ENCODE measurements at places on chromosomes 7 and 10. TPM values are rescaled to one million over a fixed set of nuclear protein-coding genes. Genes with fewer than 3 reads are reported as not detected.

DNA sequence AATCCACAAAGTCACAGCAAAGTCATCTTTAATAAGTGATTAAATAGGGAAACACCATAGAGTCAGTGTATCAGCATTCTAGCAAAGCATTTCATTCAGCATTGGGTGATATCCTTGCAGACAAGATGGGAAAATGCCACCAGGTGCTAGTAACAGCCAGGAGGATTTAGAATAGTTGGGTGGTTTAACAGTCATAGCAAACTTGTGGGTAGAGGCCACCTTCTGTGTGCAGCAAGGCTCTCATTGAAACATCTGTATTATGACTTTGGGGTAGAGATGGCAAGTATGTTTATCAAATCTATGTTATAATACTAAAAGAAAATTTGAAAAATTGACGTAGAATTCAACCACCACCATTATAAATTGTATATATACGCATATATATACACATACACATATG is 26.4 kb upstream of the ADO start:
- DNase-seq = peak; percentile 22

DNA sequence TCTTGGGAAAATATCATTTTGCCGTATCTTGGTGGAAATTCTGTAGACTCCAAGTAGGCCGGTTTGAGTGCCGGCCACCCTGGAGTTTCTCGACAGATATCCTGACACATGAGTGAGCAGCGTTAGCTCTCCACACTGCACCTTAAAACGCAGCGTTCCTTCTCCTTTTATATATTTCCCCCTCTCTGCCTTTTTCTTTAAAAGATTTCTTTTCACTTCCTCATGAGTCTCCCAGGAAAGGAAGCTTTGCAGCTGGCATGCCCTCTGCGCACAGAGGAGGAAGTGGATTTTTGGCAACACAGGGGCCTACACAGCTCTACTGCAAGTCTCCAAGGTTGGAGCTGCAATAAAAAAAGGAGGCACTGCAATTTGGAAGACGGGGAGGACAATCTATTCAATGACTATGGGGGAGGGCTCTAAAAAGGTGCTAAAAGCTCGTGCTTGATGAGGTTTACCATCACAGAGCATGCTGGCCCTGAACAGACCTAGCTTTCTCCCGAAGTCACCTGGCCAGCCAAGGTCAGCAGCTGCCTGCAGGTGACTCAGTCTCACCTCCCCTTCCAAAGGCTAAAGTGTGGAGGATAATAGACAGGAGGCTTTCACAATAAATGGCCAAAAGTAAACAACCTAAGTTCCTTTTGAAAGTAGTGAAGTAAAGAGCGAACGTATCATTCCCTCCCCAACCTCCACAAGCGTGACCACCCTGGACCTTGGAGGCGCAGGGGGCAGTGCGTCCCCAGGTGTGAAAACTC is 252.8 kb downstream of the ZMYND11 start:
- no peak for DNase-seq

DNA sequence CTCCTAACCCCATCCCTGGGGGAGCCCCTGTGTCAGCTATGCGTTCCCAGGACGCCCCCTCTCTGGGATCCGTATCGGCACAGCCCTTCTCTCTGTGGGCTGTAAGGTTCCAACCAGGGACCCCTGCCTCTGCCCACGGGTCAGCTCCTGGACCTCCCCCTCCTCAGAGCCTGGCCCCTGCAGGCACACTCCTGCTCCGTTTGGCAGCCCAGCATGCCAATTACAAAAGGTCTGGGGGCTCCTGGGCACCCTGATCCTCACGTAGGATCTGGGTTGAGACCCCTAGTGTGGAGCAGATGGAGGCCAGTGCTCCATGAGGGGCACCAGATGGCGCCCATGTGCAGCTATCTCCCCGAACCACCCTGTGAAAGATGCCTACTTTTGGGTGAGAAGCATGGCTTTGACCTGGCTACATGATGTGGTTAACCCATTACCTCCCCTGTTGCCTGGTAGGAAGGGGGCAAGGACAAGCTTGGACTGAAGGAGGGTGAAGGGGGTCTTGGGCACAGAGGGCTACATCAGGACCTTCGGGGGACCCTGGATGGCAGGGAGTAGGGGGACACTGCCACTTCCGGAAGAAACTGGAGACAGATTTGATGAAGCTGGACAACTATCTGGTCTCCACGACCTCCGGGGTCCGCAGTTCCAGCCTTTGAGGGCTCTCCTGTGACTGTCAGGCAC is 9.0 kb downstream of the TACR2 start:
- peak; percentile 40 for DNase-seq

DNA sequence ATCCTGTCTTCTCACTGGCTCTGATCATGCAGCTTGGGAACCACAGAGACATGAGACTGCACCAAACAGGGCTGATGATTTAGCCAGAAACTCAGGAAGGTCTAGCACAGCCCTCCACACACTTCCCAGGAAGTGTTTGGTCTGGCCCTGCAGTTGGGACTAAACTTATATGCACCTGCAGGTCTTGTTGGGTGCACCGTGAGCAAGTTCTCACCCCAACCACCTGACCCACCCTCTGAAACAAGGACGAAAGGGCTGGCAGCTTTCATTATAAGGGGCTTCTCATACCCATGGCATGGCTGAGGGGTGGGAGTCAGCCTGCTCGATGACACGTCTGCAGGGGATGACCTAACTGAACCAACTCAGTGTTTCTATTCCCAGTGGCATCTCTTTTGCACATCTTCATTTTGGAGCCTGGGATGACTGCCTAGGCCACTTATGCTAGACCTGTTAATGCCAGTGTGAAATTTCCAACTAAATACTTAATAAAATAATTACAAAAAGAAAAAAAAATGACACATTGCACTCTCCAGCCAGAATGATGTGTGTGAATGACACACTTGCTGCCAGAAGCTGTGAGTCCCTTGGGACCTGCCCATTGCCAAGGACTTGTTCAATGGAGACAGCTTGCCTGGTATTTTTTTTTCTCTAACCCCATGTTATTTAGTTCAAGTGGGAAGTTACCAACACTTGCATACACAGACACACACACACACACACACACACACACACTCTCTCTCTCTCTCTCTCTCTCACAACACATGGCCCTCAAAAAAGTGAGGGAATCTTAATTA is 102.6 kb downstream of the NEURL1 start:
- no peak for DNase-seq

DNA sequence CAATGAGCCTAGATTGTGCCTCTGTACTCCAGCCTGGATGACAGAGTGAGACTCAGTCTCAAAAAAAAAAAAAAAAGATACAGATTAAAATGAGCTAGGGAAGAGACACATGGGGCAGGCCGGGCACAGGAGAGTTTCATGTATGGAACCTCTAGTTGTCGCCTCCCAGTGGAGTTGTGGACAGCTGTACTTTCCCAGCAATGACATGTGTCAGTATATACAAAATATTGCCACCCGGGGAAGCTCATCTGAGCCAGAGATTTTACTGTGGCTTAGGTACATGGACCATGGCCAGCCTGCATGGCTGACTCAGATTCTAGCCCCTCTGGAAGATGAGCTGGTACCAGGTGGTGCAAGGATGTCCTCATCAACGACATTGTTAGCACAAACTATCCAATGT is 87.4 kb downstream of the COL26A1 start:
- no peak for DNase-seq

DNA sequence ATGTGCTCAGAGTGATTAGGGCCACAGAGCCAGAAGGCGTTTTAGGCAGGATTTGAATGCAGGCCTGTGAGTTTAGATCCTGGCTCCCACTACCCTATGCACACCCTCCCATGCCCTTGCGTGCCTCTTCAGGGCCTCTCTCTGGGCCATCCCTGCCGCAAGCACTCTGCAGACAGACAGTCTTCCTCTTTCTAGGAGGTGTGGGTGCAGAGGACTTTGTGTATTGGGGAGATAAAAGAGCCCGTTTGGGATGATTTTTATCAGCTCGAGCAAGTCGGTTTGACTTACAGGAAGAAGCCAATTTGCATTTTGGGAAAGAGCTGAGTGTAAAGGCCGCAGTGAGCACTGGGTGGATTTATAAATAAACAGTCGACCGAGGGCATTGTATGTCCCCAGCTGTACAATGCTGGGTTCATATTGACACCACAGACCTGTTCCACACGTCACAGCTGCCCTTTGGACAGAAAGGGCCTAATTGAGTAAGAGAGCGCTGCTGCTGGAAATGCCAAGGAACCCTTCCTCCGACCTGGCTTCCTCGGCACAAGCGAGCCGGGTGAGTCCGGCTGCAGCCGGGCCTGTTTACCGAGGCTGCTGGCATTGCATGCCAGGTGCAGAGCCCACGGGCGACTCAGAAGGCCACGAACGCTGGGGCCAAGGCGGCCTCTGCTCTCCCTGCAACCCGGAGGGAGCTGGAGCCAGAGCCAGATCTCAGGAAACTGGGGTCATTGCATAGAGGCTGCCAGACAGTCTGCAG is 25.1 kb downstream of the ZMIZ1 start:
- no peak for DNase-seq

- no peak for DNase-seq
Observed at GRCh38 chr7:151339651-151340382, 1.8 kb upstream of the NUB1 start.

DNA sequence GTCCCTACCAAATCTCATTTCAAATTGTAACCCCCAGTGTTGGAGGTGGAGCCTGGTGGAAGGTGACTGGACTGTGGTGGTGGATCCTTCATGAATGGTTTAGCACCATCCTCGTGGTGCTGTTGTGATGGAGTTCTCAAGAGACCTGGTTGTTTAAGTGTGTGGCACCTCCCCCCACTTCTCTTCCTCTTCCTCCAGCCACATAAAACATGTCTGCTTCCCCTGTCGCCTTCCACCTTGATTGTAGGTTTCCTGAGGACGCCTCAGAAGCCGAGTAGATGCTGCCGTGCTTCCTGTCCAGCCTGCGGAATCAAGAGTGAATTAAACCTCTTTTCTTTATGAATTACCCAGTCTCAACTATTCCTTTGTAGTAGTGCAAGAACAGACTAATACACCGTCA is 21.0 kb downstream of the GRB10 start:
- no peak for DNase-seq

GRCh38 chr10:105586451-105587098 is 945.5 kb downstream of the SORCS3 start:
- no peak for DNase-seq

DNA sequence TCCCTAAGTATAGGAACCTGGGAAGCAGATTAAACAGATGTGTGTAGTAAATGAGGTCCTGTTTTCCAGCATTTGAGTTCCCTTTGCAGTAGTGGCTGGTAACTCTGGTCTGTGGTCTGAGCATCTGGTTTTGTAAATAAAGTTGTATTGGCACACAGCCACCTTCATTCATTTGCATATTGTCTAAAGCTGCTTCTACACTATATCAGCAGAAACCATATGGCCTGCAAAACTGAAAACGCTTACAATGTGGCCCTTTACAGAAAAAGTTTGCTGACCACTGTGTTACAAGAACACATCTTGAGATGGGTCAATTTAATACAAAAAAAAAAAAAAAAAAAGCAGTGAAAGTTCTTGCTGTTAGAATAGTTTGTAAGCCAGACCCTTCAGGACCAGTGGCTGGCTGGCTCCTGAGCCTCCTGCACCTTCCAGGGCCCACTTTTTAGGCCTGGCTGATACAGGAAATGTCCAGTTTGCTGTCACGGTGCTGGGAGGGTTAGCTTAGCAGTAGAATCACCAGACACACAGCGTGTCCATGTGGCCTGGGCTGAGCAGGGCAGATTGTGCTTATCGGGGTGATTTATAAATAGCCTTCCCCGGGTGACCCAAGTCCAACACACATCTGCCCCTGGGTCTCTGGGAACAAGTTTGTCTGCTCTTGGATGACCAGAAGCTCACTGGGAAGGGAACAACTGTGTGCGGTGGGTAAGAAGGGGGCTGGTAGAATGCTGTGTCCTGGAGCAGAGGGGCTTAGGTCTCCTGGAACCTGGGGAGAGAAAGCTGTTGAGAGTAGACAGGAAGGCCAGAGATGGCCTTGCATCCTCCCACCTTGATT is 1.4 kb downstream of the C10orf71 start:
- DNase-seq = no peak

DNA sequence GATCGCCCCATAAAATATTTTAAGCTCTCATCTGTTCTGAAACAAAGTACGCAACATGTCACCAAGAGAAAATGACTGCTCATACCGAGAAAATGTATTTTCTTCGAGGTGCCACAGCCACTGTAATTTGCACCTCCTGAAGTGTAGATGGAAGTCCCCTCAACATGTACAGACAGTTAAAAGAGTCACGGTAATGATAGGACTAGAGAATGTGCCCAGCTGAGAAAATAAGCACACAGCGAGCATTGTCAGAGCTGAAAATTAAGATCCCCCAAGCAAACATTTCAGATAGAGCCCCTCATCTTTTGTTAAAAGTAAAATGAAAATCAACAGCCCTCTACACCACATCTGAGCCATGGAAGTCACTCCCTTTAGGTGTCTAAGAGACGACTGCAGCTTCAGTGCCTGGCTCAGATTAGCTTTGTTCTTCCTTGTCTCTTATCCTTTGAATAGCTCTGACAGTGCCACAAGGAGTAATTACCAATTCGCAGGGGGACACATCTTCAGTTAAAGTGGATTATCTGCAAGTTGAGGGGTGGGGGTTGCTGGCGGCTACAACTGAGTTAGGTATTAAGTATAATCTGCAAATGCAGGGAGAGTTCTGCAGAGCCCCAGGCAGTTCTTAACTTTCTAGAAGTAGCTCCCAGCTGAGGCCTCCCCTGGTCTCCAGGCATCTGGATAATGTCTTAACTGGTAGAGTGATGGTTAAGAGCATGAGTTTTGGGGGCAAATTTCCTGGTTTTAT is 222.7 kb upstream of the C7orf33 start:
- no peak for DNase-seq

DNA sequence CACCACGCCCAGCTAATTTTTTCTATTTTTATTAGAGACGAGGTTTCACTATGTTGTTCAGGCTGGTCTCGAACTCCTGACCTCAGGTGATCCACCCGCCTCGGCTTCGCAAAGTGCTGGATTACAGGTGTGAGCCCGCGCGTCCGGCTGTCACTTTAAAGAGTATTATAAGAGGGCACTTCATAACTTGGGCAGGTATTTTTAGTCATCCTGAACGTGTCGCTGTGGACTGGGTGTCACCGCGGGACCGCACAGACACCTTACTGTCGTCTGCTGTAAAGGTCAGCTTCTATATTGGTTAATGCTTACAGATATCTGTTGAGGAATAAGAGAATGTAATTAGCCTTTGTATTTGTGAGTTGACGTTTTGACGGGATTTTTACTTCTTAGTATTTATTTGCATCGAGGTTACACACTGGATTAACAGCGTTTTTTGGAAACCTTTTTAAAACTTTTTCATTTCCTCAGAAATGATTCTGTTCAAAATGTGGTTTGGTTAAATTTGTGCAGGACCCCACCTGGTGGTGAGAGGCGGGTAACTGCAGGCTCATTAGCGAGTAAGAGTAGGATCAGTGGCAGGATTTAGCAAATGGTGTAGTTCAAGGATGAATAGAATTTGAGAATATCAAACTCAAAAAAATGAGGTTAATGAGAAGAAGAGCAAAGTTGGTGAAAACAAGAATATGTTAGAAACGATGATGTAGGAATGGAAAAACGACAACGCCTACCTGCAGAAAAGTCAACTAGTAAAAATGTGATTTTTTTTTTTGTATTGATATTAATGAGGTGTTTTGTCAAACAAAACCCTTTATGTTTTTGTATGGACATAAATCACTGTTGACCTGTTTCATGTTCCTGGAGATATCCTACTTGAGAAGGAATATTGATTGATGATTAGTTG is 3.2 kb downstream of the DNAJB6 start:
- peak; percentile 82 for DNase-seq

GRCh38 chr7:46286356-46286755 is 365.3 kb upstream of the IGFBP3 start:
- DNase-seq = no peak

The CUEDC2 gene
- 68.9 TPM for total RNA-seq

The RUFY2 gene
- total RNA-seq = 8.1 TPM

The GRM8 gene
- total RNA-seq = not detected
